ENCODE measurements at places on chromosomes 16 and 17. TPM values are rescaled to one million over a fixed set of nuclear protein-coding genes. Genes with fewer than 3 reads are reported as not detected.

- no peak for DNase-seq
Measured at GRCh38 chr16:20610892-20611349, 34.8 kb upstream of the ACSM2B start.

- DNase-seq, result peak; percentile 58
Measured at GRCh38 chr16:56269811-56270684, 78.8 kb downstream of the GNAO1 start.

Gene OR3A2
- not detected for total RNA-seq

Gene KRTAP16-1
- total RNA-seq, result not detected

DNA sequence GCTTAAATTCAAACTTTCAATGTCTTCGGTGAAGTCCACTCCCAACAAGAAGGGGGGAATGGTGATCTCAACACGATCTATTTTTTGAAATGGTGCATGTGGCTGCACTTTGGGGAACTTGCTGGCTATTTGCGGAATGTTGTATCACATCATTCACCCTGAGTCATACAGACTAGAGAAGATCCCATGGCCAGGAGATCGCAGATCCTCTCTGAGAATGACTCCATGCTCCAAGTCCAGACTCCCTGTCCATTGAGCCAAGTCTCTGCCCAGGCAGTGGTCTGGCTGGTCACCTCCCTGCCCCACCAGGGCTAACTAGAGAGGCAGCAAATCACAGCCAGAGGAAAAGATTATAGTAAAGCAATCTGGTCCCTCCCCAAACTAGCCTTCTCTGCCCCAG lies 120.6 kb downstream of the XYLT1 start:
- no peak for DNase-seq

DNA sequence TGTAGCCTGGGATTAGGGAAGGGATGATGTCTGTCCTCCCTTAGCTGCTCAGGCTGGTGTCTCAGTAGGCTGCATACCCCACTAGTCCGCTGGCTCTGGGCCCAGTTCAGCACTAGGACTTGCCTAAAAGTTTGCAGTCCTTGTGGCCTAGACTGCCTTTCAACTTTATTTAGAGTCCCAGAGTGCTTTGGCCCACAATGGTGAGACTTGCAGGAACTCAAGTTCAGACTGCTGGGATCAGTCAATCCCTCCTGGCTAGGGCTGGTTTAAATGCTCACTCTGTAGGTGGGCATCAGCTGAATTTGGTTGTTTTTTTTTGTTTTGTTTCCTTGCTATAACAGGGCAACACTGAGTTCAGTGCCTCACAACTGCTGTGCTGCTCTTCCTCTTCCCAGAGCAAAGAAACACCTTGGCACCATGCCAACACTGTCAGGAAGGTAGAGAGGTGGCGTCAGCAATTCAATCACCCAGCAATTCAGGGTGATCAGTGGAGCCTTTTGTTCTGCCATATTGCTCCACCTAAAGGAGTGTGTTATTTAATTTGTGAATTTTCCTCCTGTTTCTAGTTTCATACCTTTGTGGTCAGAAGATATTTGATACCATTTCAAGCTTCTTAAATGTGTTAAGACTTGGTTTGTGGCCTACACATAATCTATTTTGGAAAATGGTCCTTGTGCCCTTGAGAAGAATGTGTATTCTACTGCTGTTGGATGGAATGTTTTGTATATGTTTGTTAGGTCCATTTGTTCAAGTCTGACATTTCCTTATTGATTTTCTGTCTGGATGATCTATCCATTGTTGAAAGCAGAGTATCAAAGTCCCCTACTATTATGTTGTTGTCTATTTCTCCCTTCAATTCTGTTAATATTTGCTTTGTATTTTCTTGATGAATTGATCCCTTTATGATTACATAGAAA lies 284.0 kb upstream of the PMFBP1 start:
- peak; percentile 14 for DNase-seq

Gene TEKT3
- total RNA-seq, result 5.4 TPM

DNA sequence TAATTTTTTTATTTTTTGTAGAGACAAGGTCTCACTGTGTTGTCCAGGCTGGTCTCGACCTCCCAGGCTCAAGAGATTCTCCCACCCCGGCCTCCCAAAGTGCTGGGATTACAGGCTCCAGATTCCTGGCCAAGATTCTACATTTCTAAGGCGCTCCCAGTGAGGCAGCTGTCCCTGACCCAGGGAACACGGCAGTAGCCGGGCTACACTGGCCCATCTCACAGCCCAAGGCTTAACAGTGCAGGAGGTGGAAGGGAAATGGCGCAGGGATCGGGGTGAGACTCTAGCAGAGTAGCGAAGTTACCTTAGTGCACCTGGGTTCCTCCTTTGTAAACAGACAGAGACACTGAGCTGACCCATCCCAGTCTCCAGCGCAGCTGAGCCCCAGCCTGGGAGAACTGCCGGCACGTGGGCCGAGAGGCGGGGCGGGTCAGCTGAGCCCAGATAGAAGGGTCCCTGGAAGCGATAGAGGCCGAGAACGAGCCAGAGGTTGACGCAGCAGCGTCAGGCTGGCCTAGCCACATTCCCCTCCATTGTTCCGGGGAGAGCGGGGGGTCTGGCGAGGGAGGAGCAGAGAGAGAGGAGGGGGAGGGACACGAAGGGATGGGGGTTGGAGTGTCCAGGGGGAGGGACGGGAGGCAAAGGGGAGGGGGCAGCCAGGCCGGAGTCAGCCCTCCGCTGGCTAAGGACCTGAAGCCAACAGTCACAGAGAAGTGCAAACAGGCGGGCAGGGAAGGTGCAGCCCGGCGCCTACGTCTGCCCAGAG lies 2.5 kb downstream of the CARHSP1 start:
- DNase-seq, result peak; percentile 84

Gene KIF19
- 8.9 TPM for total RNA-seq

- no peak for DNase-seq
Measured at GRCh38 chr17:12415031-12415430, 250.7 kb upstream of the MYOCD start.

Gene FBXW10B
- 2.4 TPM for total RNA-seq

- DNase-seq, result peak; percentile 79
Measured at GRCh38 chr16:89556750-89557689, 3.5 kb upstream of the RPL13 start.

DNA sequence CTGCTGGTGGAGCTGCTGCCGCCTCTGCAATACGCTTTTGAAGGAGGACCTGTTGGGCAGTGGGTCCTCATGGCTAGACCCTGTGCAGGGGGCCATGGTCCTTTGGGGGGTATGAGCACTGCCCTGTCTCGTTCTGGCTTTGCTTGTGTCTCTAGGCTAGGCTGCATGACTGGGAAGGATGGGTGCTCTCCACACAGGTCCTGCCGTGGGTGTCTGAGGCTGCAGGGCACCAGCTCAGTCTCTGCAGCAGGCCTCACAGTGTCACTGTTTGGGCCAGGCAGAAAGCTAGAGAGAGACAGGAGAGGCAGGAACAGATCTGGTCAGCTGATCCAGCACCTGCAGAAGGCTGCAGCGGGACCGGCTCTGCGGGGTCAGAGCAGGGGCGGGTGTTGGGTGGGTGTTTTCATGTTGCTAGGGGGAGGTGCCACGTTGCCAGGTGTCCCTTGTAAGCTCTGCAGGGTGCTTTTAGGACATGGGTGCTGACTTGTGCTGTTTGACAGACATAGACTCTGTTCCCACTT lies 111.4 kb downstream of the SNX29 start:
- peak; percentile 37 for DNase-seq

DNA sequence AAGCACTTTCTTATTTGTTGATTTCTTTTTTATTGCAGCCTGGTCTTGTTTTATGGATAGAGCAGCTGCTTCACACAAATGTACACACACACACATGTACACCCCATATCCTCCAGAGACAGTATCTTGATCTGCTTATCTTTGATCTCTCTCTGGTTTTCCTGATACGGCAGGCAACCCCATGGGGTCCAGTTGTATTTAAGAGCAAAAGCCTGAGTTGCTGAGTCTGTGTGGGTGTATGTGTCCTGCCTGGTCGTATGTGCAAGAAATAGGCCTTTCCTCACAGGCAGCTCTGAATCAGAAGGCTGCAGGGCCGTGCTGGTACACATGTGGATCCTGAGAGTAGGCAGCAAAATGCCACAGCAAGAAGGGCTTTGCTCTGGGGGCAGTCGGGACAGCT lies 14.6 kb upstream of the LGALS9 start:
- DNase-seq, result no peak

DNA sequence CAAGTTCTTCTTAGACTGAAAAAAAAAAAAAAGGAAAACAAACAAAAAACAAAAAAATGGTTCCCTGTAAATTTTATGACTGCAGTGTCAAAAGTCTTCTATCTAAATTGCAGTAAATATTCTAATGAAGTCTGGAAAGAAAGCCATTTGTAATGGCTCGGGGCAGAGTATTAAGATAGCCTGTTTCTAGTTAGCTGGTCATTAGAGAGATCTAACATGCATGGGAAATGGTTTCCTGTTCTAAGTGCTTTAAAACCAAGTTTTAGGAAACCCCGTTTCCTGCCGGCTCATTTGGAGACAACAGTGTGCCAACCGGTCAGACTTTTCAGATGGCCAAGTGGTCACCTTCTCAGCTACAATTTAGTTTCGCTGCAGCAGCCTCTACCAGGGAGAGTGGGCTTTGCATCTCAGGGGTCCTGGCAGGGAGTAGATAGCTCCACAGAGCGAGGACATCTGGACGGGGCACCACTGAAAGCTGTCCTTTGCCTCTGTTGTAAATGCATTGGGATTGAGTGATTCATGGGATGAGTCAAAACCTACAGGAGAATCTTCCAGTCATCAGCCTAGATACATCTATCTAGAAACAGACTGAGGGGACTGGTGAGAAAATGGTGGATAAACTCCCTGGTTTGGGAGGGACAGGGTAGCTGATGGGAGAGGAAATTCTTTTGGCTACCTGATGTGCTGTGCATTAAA lies 473.2 kb upstream of the SALL1 start:
- no peak for DNase-seq

- DNase-seq, result no peak
Measured at GRCh38 chr16:4505356-4506147, 29.4 kb downstream of the HMOX2 start.

- DNase-seq, result peak; percentile 66
Measured at GRCh38 chr17:31499771-31500554, 108.5 kb downstream of the RAB11FIP4 start.

GRCh38 chr17:65147955-65148354 lies 10.8 kb downstream of the RGS9 start:
- no peak for DNase-seq

- DNase-seq, result no peak
Measured at GRCh38 chr16:28846933-28847273, 755 bp upstream of the TUFM start.

- no peak for DNase-seq
Measured at GRCh38 chr17:44002141-44002848, 2.1 kb upstream of the NAGS start.

Gene GRAP
- 11.1 TPM for total RNA-seq

DNA sequence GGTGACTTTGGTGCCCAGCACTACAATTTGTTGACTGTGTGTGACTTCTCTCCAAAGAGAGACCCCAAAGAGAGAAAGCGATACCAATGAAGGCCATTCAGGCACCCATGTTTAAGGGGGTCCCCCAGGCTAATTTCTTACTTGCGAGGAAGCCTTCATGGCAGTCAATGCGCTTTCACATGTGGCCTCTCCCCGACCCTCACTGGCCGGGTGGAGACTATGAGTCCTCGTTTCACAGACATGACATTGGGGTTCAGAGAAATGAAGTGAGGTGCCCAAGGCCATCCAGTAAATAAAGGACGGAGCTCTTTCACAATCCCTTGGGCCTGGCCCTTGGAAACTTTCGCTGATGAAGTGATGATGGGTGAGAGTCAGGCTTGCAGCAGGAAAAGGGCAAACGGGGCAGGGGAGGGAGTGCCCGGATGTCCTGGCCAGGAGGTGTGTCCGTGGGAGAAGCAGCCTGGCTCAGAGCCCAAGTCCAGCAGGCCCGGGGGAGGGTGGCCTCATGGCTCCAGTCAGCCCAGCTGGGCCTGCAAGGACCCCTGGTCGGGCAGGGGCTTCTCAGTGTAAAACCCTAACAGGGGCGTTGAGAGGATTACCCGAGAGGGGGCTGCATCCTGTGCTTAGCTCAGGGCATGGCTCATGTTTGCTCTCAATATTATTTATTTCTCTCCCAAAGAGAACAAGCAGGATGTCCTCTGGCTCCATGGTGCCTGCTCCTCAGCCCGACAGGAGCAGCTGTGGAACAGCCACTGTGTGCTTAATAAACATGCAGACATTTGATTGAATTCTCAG lies 14.7 kb downstream of the TBX2 start:
- peak; percentile 96 for DNase-seq

Gene CCL18
- total RNA-seq, result 41.0 TPM

GRCh38 chr16:154217-155030 lies 2.0 kb downstream of the HBZ start:
- DNase-seq, result peak; percentile 43

Gene TMEM94
- 82.3 TPM for total RNA-seq

DNA sequence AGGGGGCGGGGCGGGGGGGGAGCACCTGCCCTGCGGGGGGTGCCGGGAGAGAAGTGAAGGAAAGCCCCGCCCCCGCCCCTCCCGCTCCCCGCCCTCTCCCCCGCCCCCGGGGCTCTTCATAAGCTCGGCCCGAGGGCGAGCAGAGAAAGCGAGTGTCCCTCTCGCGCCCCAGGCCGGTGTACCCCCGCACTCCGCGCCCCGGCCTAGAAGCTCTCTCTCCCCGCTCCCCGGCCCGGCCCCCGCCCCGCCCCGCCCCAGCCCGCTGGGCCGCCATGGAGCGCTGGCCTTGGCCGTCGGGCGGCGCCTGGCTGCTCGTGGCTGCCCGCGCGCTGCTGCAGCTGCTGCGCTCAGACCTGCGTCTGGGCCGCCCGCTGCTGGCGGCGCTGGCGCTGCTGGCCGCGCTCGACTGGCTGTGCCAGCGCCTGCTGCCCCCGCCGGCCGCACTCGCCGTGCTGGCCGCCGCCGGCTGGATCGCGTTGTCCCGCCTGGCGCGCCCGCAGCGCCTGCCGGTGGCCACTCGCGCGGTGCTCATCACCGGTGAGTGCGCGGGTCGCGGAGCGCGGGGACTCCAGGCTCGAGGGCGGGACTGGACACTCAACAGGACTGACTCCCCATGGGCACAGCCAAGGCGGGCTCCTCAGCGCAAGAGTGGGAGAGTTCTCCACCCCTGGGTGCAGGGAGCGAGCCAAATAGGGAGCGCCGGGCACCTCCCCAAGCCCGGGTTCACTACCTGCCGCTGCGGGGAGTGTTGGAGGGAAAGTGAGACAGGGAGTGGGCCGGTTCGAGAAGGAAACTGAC lies at the start of gene HSD11B2:
Gene HSD11B2 (plus strand): TSS at position 145 of the 798 bp plus-strand sequence. CDS start 128 bp downstream, at position 273.
- DNase-seq, result peak; percentile 66

GRCh38 chr16:78183437-78184237 lies 84.2 kb downstream of the WWOX start:
- peak; percentile 66 for DNase-seq

DNA sequence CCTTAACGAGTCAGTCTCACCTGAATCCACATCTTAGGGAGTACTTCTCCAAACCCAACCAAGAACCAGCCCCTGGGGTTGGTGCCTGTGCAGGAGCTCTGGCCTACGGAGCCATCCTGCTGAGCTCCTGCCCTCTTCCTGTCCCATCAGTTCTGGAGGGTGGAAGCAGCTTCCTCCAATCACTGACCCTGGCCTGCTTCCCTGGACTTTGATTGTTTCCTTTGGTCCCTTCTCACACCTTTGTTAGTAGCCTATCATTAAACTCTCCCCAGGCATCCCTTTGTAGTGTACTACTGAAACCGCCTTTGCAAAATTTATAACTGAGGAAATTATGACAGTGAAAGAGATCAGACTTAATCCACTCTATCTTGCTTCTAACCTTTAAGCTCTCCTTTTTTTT lies 21.1 kb upstream of the C16orf87 start:
- DNase-seq, result no peak
